ENCODE measurements at places on chromosomes 7 and 10. TPM values are rescaled to one million over a fixed set of nuclear protein-coding genes. Genes with fewer than 3 reads are reported as not detected.

CACUL1 gene
- total RNA-seq, result 14.8 TPM

CACNB2 gene
- 0.32 TPM for total RNA-seq

SPDYE11 gene
- total RNA-seq, result not detected

SFRP4 gene
- 0.13 TPM for total RNA-seq

SBDS gene
- total RNA-seq, result 151 TPM

- no peaks in the 10 kb centered on the region for H3K36me3 ChIP-seq
- no peak for DNase-seq
- H3K27ac ChIP-seq, result no peak overlapping the region
- no peaks in the 10 kb centered on the region for H3K27me3 ChIP-seq
Measured at GRCh38 chr7:105822806-105823205, 53.6 kb downstream of the ATXN7L1 start.

DNA sequence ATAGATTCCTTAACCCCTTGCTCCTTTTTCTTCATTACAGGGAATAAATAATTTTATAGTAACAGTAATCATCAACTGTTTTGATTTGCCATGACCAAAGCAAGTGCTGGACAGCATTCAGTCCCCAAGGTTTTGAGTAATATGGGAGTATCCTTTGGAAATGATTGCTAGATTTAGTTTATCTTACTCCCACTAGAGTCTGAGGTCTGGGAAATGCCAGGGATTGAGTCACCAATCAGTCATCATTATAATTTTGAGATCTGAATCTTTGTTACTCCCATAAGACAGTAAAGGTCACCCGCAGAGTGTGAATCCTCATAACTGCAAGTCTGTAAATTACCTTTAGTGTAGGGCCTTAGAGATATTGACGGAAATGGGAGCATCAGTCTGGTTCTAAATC is 133.7 kb upstream of the SEMA3E start:
- H3K36me3 ChIP-seq, result no peaks in the 10 kb centered on the region
- H3K4me1 ChIP-seq, result peaks cover 7% of the 10 kb centered on the region
- peak; percentile 33 for DNase-seq
- H3K27me3 ChIP-seq, result no peaks in the 10 kb centered on the region

DNA sequence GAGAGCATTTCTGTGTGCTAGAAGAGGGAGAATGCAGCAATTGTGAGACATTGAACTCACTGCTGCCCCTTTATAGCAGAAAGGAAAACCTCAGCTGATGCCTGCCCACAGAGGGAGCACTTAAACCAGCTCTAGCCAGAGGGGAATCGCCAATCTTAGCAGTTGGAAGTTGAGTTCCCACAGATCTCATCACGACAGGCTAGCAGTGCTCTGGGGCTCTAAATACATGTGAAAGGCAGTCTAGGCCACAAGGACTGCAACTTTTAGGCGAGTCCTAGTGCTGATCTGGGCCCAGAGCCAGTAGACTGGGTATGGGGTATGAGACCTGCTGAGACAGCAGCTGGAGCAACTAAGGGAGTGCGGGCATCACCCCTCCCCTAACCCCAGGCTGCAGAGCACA is 25.2 kb upstream of the PRR15 start:
- no peaks in the 10 kb centered on the region for H3K27me3 ChIP-seq
- H3K27ac ChIP-seq, result no peak overlapping the region
- no peak overlapping the region for H3K4me3 ChIP-seq
- H3K4me1 ChIP-seq, result no peaks in the 10 kb centered on the region
- no peaks in the 10 kb centered on the region for H3K36me3 ChIP-seq
- DNase-seq, result no peak

GRCh38 chr7:37007691-37008090 is 283.4 kb upstream of the AOAH start:
- H3K36me3 ChIP-seq, result no peaks in the 10 kb centered on the region
- peaks cover 5% of the 10 kb centered on the region for H3K27me3 ChIP-seq
- no peaks in the 10 kb centered on the region for H3K4me1 ChIP-seq
- no peak for DNase-seq
- H3K27ac ChIP-seq, result no peak overlapping the region
- H3K4me3 ChIP-seq, result no peak overlapping the region

- no peak overlapping the region for H3K27ac ChIP-seq
- DNase-seq, result no peak
- H3K4me1 ChIP-seq, result no peaks in the 10 kb centered on the region
- H3K36me3 ChIP-seq, result no peaks in the 10 kb centered on the region
- peaks cover 14% of the 10 kb centered on the region for H3K27me3 ChIP-seq
Measured at GRCh38 chr10:124162774-124163354, 69.5 kb upstream of the CHST15 start.

DNA sequence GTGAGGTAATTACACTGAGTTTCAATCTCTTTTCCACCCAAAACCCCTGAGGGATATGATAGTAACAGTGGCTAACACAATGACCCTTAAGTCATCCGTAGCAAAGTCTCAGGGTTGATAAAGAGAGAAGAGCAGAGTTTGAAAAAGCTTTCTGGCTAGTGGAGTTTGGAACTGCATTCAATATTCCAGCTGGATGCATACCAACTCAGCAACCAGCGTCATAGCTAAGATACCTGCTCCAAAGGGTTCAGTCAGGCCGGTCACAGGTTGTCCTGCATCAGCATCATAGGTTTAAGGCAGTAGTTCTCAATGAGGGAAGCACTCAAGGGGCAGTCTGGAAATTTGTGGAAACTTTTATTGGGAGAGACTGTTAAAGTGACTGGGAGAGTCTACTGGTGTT is 93.5 kb downstream of the CNOT4 start:
- no peaks in the 10 kb centered on the region for H3K4me1 ChIP-seq
- H3K27me3 ChIP-seq, result no peaks in the 10 kb centered on the region
- DNase-seq, result no peak

- no peaks in the 10 kb centered on the region for H3K27me3 ChIP-seq
- H3K27ac ChIP-seq, result no peak overlapping the region
- no peak overlapping the region for H3K4me3 ChIP-seq
- no peaks in the 10 kb centered on the region for H3K4me1 ChIP-seq
Measured at GRCh38 chr10:83522881-83523386, 616.4 kb upstream of the GHITM start.

DNA sequence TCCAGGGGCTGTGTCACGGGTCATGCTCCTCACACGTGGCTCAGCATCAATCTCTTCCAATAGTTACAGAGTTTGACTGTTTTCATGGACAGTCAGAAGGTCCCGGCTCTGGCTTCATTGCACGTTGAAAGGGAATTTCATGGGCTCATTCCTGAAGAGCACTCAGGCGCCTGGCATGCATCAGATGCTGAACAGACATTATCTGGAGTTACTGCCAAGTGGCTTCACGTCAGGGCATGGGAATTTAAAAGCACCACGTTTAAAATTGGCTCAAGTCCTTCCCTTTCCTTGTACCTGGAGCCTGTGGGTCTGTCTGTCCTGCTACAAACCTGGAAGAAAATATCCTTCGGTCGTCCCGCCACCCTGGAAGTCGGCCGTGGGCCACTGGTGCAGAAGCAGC is 50.4 kb downstream of the CFAP46 start:
- peaks cover 64% of the 10 kb centered on the region for H3K27me3 ChIP-seq
- H3K4me1 ChIP-seq, result peaks cover 6% of the 10 kb centered on the region
- no peak overlapping the region for H3K4me3 ChIP-seq
- peak; percentile 78 for DNase-seq
- H3K36me3 ChIP-seq, result no peaks in the 10 kb centered on the region
- H3K27ac ChIP-seq, result no peak overlapping the region

DNA sequence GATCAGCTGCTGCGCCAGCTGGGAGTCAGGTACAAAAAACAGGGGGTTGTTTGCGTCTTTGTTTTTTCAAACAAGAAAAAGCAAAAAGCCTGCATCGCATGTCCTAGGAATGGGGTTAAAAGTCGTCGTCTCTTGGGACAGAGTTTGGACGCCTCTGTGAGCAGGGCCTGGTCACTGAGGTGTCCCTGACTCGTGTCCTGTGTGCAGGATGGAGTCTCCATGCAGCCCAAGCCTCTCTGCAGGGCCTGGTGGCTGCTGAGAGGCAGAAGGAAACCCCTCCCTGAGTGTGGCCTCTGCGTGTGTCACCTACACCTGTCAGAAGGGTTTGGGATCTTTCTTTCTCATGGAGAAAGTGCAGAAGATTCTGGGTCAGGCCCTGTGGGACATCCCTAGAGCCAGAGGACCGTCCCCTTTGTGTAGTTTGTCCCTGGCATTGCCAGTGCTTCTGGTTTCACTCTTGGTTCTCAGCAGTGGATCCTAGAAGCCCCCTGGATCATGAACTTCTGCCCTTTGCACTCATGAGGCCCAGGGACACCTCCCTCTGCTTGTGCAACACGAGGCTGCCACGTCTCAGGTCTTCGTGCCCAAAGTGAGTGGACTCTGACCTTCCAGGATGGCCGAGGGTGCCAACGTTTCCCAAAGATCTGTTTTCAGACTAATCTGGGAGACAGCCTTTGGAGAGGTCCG is 75.0 kb downstream of the PRKAG2 start:
- H3K27ac ChIP-seq, result no peak overlapping the region
- no peak for DNase-seq
- H3K27me3 ChIP-seq, result peaks cover 28% of the 10 kb centered on the region
- no peak overlapping the region for H3K4me3 ChIP-seq

GRCh38 chr10:114605155-114605797 is 52.8 kb downstream of the ABLIM1 start:
- H3K36me3 ChIP-seq, result no peaks in the 10 kb centered on the region
- H3K4me3 ChIP-seq, result no peak overlapping the region
- no peak for DNase-seq
- H3K27me3 ChIP-seq, result peaks cover 17% of the 10 kb centered on the region

Data from GM23248 (cell line).